ENCODE measurements at places on chromosomes 7 and 10.

GRCh38 chr10:88017781-88018180 is 154.4 kb downstream of the PTEN start:
- DNase-seq, result no peak

- DNase-seq, result no peak
Measured at GRCh38 chr7:17333221-17333620, 34.8 kb downstream of the AHR start.

GRCh38 chr7:25186436-25186835 is 41.9 kb downstream of the NPVF start:
- no peak for DNase-seq

GRCh38 chr7:46776790-46777189 is 805.1 kb downstream of the TNS3 start:
- no peak for DNase-seq

GRCh38 chr7:6430271-6430940 is 17.3 kb downstream of the DAGLB start:
- DNase-seq, result no peak

DNA sequence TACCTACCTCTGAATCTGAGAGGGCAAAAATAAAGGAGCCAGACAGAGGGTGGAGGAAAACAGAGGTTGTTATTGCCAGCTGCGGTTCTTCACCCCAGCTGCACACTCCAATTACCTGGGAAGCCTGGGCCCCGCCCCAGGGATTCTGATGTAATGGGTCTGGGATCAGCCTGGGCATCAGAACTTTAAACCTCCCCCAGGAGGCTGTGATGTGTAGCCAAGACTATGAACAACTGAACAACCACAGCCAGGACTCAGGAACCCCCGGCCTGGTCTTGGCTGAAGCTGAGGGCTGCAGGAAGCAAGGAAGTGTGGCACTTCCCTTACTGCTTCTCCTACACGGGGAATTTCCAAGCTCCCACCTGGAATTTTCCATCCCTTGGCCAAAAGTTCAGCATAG is 89.3 kb downstream of the HIP1 start:
- DNase-seq, result no peak

DNA sequence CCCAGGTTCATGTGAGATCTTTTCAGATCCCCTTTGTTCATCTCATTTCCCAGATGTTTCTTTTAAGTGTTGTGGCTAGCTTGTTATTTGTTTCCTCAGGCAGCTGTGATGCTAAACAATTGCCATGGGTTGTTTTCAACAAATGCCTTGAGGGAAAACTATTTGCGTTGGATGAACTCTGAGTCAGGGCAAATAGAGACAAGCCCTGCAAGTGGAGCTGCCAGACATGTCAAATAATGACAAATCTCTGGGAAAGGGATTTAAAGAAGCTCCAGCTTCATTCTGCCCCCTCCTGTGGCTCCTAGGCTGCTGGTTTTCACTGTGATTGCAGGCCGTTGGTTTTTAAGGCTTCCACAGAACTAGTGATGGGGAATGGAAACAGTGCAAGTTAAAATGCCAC is 272.4 kb upstream of the SP8 start:
- DNase-seq, result no peak

DNA sequence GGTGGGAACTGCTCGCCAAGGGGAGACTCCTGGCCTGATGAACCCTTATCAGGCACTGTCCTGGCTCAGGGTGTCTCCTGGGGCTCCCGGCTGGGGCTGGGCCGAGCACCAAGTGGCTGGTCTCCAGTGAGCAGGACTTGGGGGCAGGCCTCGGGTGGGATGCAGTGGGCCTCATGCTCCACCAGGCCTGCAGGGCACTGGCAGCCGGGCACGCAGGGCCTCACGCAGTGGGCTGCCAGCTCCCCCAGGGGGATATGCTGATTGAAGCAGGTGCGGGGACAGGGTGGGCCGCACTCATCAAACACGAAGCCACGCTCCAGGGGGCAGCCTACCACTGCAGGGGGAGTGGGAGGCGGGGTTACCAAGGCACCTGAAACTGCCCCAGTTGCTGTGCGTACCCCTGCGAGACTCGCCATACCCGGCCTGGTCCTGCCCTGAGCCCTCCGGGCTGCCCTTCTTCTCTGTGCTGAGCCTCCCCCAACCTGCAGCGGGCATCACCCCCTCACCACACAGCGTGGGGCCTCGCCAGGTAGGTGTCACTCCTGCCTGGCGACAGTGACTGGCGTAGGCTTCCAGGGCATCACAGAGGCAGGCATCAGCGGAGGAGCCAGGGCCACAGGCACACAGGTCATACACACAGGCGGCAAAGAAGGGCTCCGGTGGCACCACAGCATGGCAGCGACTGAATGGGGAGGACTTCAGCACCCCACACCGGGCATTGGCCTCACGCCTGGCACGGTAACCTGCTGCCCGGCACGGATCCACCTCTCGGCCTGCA is 14.5 kb downstream of the ATP6V1F start:
- no peak for DNase-seq

DNA sequence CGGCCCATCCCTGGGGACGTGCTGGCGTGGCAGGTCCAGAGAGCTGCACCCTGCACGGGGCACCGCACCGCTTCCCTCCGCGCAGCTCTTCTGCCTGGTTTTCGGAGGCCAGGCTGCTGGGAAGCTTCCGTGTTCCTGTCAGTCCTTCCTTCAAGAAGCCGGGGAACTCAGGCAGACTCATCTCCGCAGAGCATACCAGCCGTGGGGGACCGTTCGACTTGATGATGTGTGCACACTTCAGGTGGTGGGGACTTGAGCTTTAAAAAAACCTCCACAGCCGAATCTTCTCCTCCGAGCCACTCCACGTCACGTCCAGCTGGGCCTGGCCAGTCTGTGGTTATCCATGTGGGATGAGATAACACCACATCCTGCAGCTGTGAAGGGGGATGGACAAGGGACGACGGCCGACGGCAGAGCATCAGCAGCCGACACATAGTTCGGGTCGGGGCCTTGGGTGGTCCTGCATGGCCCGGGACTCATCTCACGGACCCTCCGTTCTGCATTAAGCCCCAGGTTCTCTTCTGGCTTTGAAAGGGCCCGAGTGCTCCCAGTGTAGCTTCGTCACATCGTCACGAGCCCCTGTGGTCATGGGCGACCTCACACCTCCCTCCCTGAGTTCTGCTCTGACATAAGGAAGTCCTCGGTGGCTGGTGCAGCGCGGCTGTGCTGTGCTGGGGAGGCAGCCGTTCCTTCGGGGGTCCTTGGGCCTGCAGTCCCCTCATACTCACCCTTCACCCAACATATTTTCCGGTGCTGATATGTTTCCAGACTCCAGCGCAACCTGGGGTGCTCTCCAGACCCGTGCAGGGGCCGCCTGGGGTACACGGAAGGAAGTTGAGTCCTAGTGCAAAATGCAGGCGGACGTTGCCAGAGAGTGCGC is 4.5 kb upstream of the BHLHA15 start:
- no peak for DNase-seq

GRCh38 chr10:62424026-62424425 is 49.9 kb downstream of the ZNF365 start:
- DNase-seq, result no peak

DNA sequence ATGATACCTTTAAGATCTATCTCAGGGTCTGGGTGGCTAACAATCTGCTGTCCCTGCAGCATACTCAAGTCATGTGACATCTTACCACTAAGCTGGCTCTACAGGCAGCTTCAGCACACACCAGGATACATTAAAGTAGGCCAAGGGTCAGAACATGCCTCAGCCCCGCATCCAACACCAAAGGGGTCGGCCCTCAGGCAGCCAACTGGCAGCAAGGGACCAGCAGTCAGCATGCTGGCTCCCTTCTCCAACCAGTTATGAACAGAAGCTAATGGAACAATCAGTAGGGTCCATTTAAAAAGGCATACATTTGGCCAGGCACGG is 37.1 kb downstream of the FAM53B start:
- no peak for DNase-seq

GRCh38 chr10:49642311-49642710 is 28.5 kb downstream of the CHAT start:
- DNase-seq, result no peak

- peak; percentile 76 for DNase-seq
Measured at GRCh38 chr7:98354511-98355249, 46.2 kb downstream of the BAIAP2L1 start.

DNA sequence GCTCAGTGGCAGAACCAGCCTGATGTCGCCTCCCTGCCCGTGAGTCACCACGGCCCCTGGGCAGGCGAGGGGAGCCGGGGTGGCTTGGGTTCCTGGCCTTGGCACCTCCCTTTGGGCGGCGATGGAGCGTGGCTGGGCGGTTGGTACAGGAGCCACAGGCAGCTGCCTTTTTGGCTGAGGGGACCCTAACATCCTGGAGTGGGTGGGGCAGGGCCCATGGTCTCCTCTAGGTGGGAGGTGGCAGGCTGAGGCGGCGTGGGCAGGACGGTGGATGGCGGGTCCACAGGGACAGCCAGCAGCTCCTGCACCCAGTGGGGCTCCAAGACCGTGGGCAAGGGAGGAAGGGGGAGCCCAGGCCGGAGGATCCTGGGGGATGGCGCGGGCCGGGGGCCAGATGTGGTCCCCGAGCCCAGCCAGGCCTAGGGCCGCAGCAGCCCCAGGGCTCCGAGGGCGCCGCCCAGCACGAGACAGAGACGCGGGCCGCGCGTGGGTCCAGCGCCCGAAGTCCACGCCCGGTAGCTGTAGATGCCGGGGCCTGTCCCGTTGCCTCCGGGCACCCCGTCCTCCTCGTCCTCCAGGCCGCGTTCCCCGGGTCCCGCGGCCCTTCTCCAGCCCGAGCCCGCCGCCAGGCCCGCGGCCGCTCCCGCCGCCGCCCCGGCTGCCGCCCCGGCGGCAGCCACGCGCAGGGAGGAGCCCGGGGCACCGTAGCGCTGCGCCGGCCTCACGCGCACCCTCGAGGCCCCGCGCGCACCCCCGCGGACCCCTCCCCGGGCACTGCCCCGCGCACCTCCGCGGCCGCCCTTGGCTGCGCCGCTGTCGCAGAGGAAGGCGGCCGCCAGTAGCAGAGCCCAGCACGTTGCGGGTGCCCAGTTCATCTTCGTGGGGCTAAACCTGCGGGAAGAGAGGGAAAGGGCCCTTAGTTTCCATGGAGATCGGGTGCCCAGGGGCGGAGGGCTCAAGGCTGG is 1.3 kb downstream of the SPRN start:
- DNase-seq, result no peak

DNA sequence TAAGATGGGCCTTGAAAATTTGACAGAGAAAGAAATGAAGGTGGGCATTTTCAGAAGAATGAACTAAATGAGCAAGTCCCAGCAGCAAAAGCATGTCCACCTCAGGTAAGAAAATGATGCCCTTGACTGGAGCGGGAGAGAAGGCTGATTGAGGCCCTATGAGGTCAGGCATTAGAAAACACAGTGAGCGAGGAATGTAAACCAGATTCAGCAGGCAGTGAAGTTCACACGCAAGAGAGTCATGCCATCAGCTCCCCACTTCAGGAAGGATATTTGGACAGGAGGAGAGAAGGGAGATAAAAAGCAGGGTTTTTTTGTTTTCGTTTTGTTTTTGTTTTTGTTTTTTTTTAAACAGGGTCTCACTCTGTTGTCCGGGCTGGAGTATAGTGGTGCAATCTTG is 166.4 kb downstream of the PPP1R17 start:
- no peak for DNase-seq

DNA sequence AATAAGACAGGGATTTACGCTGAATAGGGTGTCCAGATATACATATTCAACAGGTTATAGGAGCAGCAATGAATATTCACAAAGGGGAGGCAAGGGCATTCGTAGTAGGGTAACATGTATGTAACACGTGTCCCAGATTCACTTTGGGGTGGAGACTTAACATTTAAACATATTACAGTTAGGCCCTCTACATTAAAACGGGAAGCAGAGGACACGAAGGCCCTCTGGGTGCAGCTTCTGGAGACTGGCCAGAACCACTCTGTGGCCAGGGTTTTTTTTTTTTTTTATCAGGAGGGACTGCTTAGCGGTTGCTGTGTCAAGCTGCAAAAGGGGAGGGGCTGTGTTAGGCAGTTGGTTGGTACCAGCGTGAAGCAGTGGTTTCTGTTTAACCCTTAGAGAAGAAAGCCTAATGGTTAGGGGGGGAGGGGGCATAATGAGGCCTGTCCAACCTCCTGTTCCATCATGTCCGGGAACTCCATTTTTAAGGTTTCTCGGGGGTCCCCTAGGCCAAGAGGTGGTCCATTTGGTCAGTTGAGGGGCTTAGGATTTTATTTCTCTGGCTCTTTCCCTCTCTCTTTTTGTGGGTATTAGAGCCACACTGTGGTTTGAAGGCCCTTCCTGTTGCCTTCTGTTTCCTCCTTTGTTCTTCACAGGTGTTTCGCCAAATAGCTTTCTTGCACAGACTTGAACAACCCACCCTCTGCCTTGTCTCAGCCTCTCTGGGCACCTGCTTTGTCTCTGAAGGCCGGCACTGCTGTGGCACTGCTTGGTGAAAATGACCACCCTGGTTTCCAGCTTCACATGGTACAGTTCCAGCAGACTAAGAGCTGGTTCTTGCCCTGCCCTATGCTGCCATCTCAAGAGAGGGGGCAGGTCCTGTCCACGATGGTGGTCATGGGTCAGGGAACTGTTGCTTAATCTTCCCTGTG is 26.4 kb downstream of the PRF1 start:
- DNase-seq, result no peak

DNA sequence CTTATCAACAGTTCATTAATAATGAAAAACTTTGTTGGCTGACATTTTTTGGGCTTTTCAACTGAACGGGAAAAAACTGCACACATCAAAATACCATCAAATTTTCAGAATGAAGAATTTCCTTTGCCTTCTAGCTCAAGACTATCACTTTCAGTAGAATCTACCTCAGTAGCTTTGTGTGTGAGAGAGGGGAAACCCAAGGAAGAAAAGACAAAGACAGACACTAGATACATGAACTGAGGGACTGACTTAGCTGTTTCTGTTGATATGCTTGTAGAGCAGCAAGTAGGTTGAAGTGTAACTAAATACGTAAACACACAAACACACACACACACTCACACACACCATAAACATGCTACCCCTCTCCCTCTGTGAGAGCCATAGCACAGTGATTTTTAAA is 257.1 kb downstream of the CDK14 start:
- DNase-seq, result no peak

DNA sequence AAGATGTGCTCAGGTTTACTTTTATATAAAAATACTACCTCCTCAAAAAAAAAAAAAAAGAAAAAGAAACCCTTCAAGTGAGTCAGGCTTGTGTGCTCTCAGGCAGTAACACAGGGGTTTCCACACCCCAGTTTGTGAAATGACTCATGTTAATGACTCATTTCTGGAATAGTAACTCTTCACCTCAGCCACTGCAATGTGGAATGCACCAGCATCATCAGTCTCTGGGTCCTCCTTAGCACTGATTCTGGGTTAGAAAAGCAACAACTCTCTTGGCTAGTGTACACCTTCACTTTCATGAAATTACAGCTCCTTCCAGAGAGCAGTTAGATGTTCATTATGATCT is 110.6 kb downstream of the EMX2 start:
- peak; percentile 61 for DNase-seq

DNA sequence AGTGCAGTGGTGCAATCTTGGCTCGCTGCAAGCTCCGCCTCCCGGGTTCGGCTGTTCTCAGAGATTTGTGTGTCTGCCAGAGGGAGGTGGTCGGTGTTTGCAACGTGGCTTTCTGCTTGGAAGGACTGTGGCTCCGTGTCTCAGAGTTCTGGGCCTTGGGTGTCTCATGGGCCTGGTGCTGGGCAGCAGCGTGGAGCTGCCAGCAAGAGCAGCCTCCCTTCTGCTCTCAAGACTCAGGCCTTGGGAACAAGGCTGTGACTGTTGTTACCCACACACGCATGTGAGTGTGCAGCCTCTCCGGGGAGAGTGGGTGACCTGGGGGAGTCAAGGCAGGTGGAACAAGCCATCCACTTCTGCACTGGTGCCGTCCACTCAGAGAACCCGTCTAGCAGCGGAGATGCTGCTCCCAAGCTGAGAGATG is 52.0 kb downstream of the VIPR2 start:
- no peak for DNase-seq

GRCh38 chr7:44768628-44769371 is 20.2 kb downstream of the ZMIZ2 start:
- no peak for DNase-seq

- no peak for DNase-seq
Measured at GRCh38 chr10:101388676-101389276, 34.8 kb downstream of the BTRC start.

Data from smooth muscle cell of the brain vasculature (primary cell).